ENCODE measurements at places on chromosomes 5 and 9.

- DNase-seq, result no peak
Measured at GRCh38 chr9:135590486-135591079, 29.0 kb downstream of the PAEP start.

- peak; percentile 47 for DNase-seq
Measured at GRCh38 chr5:73274881-73275663, 102.1 kb downstream of the TMEM174 start.

DNA sequence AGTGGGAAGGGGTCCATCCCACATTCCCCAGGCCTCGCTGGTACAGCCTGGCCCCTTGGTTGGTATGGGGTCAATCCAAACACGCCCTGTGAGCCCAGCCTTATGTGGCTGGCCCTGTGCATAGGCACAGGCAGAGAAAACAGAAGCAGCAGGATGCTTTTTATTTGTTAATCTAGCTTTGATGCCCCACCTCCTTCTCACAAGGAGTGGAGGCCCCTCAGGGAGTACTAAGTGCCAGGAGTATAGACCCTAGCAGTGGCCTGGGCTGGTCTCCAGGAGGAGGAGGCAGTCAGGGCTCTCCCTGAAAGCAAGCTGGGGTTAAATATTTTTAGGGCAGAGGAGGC lies 14.6 kb upstream of the TCF7 start:
- DNase-seq, result no peak

DNA sequence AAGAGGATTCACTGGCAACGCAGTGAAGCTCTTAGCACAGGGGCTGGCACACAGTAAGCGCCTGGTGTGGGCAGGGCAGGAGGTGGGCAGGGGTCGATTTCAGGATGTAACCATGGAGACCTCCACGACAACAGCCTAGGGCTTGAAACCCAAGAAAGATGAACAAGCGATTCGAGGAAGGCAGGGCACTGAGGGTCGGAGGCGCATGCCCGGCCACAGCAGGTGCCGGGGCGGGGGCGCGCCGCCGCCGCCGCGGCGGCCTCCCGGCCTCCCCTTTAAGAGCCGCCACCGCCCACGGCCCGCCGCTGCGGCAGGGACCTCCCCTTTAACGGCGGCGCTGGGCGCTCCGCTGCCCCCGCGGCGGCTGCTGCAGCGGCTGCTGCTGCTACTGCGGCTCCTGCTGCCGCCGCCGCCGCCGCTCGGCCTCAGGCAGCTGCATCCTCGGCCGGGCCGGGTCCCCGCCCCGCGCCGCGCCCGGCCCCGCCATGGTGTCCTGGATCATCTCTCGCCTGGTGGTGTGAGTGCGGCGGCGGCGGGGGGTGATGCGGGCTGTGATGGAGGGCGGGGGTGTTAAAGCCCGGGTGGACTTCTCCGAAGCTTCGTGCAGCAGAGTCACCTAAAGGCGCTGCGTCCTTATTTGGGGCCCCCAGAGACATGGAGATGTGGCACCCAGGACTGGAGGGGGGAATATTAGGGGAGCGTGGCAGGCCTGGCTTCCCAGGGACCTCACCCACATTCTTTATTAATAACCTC lies at the start of gene REEP2:
TSS of gene REEP2 (plus strand) at position 334 of the 753 bp plus-strand sequence. CDS start at position 486, 152 bp downstream.
- DNase-seq, result peak; percentile 46

DNA sequence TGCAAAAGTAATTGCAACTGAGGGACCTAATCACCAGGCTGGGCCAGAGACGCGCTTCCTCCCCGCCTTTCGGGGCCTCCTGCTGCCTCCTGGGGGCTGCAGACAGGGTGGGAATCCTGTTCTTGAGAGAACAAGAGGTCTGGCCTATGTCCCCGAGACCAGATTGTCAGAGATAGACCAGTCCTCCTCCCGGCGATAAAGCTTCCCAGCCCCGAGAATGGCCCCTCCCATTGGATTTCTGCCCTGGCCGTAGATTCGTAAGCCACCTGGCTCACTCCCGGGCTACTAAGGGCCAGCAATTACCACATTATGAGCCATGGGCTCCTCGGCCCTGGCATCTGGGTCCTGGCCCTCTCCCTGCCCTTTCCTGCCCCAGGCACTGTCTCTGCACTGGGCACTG lies 70.4 kb downstream of the HRH2 start:
- DNase-seq, result no peak

DNA sequence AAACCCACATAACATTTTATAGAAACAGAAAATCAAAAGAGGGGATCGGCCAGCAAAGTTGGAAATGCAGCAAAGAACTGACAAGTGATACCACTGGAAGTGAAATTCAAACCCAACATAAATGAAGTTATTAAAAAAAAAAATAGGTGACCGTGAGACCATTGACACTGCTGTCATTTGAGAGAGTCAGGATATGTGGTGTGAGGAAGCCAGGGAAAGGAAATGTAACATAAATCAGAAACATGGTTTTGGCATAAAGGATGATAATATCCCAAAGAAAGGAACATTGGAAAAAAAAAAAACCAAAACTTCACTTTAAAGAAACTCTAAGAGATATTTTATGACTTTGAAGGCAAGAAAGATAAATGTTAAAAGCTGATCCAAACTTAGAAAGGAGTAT lies 312.4 kb upstream of the PIK3R1 start:
- no peak for DNase-seq

- DNase-seq, result no peak
Measured at GRCh38 chr5:151931260-151931659, 6.6 kb upstream of the GLRA1 start.

DNA sequence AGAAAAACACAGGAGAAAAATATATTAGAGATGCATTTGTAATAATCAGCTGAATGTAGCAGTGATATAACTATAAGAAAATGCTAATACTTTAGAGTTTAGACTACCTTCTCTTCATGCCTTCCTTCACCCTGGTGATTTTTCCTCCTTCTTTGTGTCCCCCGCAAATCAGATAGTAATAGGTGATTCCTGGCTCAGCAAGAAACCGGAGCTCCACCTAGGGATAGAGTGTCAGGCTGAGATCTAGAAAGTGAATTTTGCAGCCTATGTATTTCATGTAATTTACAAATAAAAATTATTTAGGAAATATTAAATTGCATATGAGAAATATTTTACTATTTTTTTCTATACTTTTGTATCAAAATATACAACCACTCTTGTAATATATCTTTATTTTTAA lies 109.8 kb upstream of the ST8SIA4 start:
- DNase-seq, result no peak

GRCh38 chr5:131605086-131605485 lies 29.9 kb downstream of the RAPGEF6 start:
- DNase-seq, result no peak

GRCh38 chr5:133939668-133940067 lies 28.8 kb downstream of the C5orf15 start:
- DNase-seq, result no peak

- DNase-seq, result no peak
Measured at GRCh38 chr5:123351240-123351639, 72.0 kb downstream of the CEP120 start.

DNA sequence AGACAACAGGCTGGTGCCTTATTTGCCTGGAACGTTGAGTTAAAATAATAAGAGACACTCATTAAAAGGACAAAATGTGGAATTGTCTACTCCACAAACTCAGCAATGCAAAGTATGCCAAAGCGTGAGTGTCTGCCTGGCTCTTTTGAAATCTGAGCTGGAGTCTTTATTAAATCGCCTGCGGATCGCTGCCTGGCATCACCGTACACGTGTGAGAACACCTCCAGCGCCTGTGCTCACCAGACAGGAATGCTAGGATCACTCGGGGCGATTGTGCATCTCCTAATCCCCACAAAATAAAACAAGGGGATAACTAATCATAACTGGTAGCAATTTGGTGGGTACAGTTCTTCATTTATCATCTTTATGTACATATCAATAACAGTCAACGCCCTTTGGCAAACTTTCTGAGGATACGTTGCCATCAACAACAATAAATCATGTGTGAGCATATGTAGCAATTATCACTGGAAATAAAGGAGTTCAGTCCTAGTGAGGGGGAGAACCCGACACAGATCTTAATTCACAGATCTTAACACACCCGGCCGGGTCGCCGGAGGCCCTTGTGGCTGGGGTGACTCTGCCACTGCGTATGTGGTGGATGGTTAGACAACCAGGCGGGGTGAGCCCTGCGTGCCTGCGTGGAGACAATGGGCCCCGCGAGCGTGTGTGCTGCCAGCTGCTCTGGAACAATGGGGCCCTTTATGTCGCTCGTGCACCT lies 284.9 kb upstream of the IRX1 start:
- peak; percentile 89 for DNase-seq
